ENCODE measurements at places on chromosomes 7 and 10.

GRCh38 chr7:130277763-130278643, 11.3 kb downstream of the CPA2 start:
- peak; percentile 44 for DNase-seq

- no peak for DNase-seq
Measured at GRCh38 chr7:135386181-135386580, 123.7 kb downstream of the CNOT4 start.

- DNase-seq, result no peak
Measured at GRCh38 chr7:116692401-116693308, 20.7 kb downstream of the MET start.

- no peak for DNase-seq
Measured at GRCh38 chr7:105978035-105978434, 15.0 kb downstream of the CDHR3 start.

- no peak for DNase-seq
Measured at GRCh38 chr7:143239813-143240212, 18.0 kb downstream of the TAS2R40 start.

DNA sequence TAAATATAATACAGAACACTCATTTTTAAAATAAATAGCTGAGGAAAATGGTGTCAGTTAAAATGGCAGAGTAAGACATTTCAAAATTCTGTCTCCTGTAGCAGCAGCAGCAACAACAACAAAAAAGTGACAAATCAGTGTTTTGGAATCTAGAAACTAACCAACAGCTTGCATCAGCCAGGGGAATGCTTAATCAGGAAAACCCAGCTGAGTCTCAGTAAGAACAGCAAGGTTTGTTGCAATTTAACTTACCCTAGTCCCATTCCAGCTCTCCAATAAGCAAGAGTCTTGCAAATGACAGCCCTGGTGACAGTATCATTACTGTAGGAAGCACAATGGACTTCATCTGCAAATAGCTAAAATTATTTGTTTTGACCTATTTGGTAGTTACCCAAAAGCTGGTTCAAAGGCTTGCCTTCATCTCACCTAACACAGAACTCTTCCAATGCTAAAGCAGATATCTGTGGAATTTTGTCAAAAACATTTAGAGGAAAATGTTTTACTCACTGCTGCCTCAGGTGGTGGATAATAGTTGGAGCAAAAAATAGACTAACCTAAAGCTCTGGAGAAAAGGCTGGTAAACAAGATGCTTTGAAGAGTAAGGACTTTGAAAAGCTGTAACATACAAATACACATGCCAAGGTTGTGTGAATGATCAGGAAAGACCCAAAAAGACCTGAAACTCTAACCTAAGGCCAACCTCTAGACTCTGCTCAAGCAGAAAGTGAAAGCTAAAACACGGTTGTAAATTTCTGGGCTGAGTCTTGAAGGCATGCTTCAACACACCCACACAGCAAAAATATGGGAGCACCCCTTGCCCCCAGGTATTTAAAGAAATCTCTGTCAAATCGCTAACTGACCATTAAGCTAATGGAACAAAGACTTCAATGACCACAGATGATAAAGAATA, 9.9 kb upstream of the ARHGAP22 start:
- DNase-seq, result no peak

DNA sequence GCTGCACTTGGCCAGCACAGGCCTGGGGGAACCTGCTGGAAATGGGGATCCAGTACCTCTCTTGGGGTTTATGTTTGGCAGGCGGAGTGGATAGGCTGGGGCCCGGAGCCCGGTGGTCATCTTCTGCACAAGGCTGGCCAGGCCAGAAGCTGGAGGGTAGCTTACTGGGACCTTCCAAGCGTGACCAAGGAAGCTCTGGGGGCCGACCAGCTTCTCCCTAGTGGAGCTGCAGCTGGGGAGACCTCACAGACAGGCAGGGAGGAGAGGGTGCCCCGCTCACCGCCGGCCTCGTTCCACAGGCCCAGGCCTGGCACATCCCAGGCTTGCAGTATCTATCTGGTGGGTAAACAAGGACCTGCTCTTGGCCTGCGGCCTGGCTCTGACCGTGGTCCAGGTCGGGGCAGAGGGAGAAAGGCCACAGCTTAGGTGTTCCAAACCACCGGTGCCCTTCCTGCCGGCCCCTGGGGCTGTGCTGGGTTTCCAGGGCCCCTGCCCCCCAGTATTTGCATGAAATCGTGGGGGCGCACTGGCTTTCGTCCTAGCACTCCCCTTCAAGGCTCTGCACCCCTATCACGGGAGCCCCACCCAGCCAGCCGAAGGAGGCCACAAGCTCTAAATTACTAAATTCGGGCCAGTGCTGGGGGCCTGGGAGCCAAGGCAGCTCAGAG, 1.5 kb upstream of the ELFN1 start:
- no peak for DNase-seq

- no peak for DNase-seq
Measured at GRCh38 chr7:17829001-17829400, 111.3 kb downstream of the SNX13 start.

DNA sequence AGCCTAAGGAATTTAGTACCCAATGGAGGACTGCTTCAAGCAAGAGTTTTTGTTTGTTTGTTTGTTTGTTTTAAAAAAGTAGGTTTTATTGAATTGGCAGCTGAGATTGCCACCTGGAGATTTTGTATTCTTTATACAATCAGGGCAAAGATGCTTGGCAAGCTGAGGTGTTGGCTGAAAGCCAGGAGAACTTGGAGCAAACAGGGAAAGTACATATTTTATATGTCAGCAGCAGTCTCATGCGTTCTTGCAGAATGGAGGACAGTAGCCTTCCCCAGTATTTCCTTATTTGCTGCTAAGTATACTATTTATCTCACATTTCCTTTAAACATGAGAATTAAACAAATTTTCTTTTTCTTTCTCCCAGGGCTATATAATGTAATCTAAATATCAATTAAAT, 22.6 kb upstream of the ICA1 start:
- no peak for DNase-seq

GRCh38 chr10:63491588-63492316, 26.0 kb upstream of the JMJD1C start:
- DNase-seq, result peak; percentile 93

DNA sequence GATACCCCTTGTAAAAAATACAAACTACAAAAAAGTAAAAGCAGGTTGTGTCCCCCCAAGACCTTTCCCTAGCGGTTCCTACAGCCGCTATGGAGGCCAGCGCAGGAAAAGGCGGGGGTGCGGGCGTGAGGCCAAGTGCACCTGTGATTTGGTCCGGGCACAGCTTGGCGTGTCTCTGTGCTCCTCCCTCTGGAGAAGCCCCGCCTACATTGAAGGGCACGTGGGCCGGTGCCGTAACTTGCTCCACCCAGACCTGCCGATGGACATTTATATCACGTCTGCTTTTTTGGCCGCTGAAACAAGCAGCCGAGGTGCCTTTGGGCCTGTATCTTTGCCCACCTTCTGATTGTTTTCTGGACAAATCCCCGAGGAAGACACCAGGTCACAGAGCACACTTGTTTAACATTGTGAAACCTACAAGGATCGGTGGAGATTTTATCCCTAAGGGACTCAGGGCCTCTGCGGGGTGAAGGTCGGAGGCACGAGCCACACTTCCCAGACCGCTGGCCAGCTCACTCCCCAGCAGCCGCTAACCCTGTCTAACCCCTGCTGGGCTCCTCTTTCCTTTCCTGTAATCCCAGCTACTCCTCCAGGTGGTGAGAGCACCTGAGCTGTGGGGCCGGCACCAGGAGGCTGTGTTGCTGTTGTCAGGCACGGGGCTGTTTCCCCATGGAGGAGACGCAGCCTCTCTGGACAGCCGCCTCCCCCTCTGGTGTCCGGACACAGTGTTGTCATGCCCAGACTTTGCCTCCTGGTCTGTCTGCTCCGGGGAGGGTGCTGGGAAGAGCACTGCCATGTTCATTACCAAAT, 18.8 kb upstream of the INPP5A start:
- no peak for DNase-seq

- no peak for DNase-seq
Measured at GRCh38 chr10:42950606-42951485, 126.0 kb upstream of the RET start.

DNA sequence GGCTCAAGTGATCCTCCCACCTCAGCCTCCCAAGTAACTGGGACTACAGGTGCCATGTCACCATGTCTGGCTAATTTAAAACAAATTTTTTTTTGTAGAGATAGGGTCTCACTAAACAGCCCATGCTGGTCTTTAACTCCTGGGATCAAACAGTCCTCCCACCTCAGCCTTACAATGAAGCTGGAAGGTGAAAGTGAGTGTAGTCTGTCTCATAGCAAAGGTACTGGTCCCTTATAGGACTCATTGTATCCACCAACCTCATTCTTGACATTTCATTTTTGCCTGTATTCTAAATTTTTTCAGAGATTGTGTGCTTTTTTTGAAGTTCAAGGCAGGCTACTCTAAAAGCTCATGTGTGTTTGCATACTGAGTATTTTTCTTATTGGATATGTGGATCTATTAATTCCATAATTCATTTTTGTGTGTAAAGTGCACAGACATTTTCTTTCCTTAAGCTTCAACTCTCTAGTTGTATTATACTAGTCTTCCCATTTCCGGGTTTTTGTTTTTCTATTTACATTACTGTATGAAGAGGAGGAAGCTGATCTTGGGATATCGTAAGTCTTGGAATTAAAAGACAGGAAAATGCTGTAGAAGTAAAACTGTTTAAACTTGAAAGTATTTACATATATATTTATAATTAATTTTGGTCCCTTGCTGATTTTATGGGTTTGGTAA, 13.3 kb downstream of the KMT2E start:
- DNase-seq, result no peak

DNA sequence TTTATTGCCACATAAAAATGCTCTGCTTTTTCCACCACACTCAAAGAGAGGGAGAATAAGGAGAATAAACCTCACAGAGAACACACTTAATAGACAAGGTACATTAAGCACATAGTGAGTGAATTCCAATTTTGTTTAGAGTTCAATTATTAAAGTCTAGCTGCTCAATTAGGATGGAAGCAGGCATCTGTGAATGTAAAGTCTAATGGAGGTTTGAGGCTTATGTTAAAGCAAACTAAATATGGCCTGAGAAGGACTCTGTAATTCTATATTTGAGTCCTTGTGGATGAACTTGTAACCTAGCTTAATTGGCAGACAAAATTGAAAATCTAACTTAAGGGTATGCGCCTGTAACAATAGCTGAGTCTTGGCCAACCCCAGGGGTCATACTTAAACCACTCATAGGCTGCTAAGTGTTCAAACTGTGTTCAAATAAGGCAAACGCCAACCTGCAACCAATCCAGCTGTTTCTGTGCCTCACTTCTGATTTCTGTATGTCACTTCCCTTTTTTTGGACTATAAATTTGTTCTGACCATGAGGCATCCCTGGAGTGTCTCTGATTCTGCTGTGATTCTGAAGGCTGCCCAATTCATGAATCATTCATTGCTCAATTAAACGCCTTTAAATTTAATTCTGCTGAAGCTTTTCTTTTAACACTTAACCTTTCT, 31.3 kb upstream of the NME8 start:
- no peak for DNase-seq

- no peak for DNase-seq
Measured at GRCh38 chr7:140672382-140673062, at the start of gene ADCK2. ADCK2 (plus strand) TSS chr7:140672945; CDS start chr7:140673331, 386 bp downstream.

GRCh38 chr7:29084832-29085231, 61.5 kb downstream of the CPVL start:
- no peak for DNase-seq

DNA sequence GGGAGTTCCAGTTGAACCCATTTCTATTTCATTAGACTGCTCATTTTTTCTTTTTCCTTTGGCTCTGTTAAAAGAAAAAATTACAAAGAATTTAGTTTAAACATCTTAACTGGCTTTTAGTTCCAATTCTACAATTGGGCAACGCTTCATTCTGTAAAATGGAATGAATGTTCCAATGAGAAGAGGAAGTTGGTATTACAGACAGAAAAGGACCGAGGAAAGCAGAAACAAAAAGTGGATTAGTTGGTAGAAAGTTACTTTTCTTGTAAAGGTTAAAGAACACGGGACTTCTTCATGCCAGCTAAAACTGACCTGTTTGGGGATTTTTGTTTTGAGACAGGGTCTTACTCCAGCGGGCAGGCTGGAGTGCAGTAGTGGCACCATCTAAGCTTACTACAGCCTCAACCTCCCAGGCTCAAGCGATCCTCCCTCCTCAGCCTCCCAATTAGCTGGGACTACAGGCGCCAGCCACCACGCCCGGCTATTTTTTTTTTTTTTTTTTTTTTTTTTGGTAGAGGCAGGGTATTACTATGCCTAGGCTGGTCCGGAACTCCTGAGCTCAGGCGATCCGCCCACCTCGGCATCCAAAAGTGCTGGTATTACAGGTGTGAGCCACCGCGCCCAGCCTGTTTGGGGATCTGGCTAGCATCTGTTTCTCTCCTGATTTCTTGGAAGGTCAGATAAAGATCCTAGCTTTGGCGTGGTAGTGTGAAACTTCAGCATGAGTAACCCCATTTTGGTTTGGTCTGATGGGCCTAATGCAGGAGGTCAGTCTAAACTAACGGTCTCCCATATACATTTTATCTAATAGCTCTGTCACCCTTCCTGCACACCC, 1.3 kb upstream of the VDAC2 start:
- no peak for DNase-seq

GRCh38 chr10:89283936-89284475, 17.8 kb upstream of the IFIT2 start:
- no peak for DNase-seq

- no peak for DNase-seq
Measured at GRCh38 chr7:114922026-114922651, at the start of gene MDFIC. MDFIC (plus strand) TSS chr7:114922094; CDS start chr7:114923034, 940 bp downstream.

DNA sequence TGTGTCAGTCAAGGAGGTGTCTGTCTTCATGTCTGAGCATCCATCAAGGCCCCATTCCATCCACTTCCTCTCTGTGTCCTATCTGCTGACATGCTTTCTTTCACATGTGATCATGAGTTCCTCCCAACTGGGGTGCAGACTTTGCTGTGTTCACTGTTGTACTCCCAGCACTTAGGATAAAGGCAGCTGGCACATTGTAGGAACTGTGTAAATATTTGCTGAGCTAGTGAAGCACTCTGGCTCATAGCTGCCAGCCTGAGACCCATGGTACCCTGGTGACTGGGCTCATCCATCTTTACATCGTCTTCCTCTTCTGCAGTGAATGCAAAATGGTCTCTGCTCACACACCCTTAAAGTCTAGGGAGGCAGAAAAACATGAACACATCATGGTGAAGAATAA, 242.2 kb upstream of the IGFBP3 start:
- DNase-seq, result no peak

- DNase-seq, result no peak
Measured at GRCh38 chr7:22499044-22499443, 944 bp downstream of the STEAP1B start.

- no peak for DNase-seq
Measured at GRCh38 chr10:112258407-112258806, 24.8 kb upstream of the TECTB start.

DNA sequence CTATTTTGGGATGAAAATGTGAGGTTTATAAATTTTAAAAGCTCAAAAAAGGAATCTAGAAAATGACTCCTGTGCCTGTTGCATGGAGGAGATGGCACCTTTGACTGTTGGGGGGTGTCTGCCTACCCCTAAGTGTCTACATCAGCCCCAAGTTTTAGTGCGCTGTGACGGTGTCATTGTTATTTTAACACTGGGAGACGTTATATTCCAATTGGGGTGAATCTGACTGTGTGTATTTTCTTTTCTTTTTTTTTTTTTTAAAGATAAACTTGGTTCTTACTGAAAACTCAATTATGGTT, 517 bp downstream of the SRGN start:
- DNase-seq, result no peak

GRCh38 chr10:96982149-96982930, 150.2 kb downstream of the LCOR start:
- DNase-seq, result no peak
